ENCODE measurements at places on chromosomes 6 and 20. TPM values are rescaled to one million over a fixed set of nuclear protein-coding genes. Genes with fewer than 3 reads are reported as not detected.

Gene TFAP2A
- total RNA-seq = not detected

Gene DEFB124
- not detected for total RNA-seq

Gene CENPW
- 8.6 TPM for total RNA-seq

Gene SALL4
- not detected for total RNA-seq

Gene ZBP1
- total RNA-seq = not detected

Gene HLA-DMB
- not detected for total RNA-seq

Gene C20orf144
- not detected for total RNA-seq

Gene GABRR1
- not detected for total RNA-seq

Gene PTGIS
- total RNA-seq = 0.89 TPM

Gene BANF2
- not detected for total RNA-seq

Gene KIF6
- total RNA-seq = 1.4 TPM

Gene MEP1A
- total RNA-seq = not detected

Gene MYT1
- total RNA-seq = not detected

Gene CD93
- total RNA-seq = not detected

Gene FOXS1
- total RNA-seq = not detected

Gene ASIP
- not detected for total RNA-seq

Gene VSX1
- total RNA-seq = not detected

Gene NR2E1
- total RNA-seq = not detected

Gene ZC3H12D
- total RNA-seq = not detected

Gene CAPN11
- not detected for total RNA-seq

Measured in myometrial cell (primary cell).